Cortex of kidney (tissue), 1 donor: ENCODE measurements at places on chromosomes 1 and 21.

GRCh38 chr1:234551032-234551378 is 59.0 kb downstream of the IRF2BP2 start:
- DNase-seq, result no peak

- DNase-seq, result no peak
Measured at GRCh38 chr1:16978139-16978538, 2.3 kb downstream of the MFAP2 start.

DNA sequence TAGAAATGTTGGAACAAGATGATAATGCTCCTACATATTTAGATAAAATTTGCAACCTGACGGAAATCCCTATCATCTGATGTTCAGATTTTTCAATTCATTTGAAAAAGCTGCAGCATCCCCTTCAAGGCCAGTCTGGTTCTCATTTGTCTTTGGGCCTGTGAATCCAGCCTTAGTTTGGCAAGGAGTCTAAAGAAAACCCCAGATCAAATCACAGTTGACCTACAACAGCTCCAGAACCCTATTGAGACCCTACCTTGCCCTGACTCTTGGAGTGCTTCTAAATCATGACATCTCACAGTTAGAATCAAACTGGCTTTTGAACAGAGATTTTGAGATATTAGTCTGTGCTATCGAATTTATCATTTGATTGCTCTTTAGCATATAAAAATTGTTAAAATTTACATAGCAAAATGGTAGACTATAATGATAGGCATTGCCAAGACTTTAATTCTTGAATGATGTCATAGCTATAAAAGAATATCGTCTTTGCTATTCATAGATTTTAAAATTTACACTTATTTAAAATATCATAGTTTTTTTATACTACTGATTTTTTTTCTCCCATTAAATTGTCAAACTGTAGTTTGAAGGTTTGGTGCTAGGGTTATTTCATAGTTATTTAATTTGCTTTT is 2.2 kb downstream of the PPP2R5A start:
- no peak for DNase-seq

DNA sequence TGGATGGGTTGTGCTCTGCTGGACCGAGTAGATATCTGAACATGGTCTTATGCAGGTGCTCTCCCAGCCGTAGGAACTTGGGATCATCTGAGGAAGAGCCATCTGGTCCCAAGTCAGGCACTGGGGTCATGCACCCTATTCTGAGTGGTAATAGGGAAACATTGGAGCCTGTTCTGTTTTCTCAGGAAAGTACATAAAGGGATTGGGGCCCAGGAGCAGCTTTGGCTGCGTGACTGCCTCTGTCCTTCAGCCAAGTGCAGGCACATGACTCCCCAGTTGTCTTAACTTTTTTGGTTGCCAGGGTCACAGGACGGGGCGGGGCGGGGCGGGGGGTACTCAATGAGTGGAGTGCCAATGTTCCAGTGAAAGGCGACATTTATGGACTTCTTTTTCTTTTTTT is 11.5 kb downstream of the PFKFB2 start:
- no peak for DNase-seq

GRCh38 chr1:109241344-109241743 is 8.0 kb upstream of the CELSR2 start:
- no peak for DNase-seq

GRCh38 chr1:12076425-12077005 is 13.4 kb downstream of the TNFRSF8 start:
- DNase-seq, result no peak

- no peak for DNase-seq
Measured at GRCh38 chr1:225987491-225988316, 11.4 kb downstream of the SDE2 start.

DNA sequence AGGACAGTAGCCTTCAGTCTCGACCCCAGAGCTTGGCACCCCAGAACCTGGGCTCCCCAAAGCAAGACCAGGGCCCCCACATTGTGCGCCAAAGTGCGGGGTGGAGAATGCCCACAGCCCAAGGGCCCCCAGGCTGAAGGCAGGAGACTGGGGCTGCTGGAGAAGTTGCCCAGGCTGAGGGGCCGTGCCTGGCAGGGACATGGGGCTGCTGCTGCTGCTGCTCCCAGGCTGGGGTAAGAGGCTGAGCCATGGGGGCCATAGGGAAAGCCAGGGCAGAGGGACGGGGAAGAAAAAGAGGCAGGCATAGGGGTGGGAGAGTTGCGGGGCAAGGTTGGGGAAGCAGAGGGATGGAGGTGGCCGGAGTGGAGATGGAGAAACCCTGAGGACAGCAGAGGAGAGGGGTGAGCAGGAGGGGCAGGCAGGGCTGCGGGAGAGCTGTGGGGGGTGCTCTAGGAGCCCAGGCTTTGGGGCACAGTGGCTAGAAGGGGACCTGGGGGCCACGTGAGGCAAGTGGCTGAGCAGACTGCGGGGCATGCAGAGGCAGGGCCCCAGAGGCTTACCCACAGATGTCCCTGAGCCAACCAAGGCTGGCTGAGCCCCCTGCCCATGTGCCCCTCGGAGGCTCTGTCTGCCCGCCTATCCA is 18.9 kb downstream of the SLC27A3 start:
- no peak for DNase-seq

DNA sequence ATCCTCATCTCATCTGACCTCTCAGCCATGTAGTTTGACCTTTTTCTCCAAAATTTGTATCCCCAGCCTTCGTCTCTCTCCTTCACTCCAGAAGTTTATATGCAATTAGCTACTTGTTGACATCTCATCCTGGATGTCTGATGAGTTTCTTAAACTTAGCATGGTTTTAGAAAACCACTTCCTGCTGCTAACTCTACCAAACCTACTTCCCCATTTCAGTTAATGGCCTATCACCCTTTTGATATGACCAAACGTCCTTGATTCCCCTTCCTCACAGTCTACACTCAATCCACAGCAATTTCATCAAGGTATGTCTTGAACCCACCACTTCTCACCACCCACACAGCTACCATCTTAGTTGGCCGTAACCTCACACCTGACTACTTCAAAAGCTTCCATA is 121.9 kb downstream of the LRRC40 start:
- no peak for DNase-seq
